COLO829 (cell line): ENCODE measurements at places on chromosomes 6 and 20.

- no peak for DNase-seq
These were observed 261.6 kb downstream of the NRN1 start for GRCh38 chr6:5745081-5745480.

- no peak for DNase-seq
These were observed 410.2 kb downstream of the MEI4 start for GRCh38 chr6:78062993-78063392.

- DNase-seq, result no peak
These were observed 321.2 kb upstream of the MAP3K7 start for GRCh38 chr6:90907931-90908655.

- DNase-seq, result no peak
These were observed 28.2 kb downstream of the SUN5 start for GRCh38 chr20:32975698-32976674.

GRCh38 chr6:163626073-163626867 is 211.8 kb downstream of the QKI start:
- no peak for DNase-seq

- DNase-seq, result no peak
These were observed 77.2 kb downstream of the LY86 start for GRCh38 chr6:6665555-6666243.

GRCh38 chr6:121616406-121616805 is 181.0 kb downstream of the GJA1 start:
- no peak for DNase-seq

DNA sequence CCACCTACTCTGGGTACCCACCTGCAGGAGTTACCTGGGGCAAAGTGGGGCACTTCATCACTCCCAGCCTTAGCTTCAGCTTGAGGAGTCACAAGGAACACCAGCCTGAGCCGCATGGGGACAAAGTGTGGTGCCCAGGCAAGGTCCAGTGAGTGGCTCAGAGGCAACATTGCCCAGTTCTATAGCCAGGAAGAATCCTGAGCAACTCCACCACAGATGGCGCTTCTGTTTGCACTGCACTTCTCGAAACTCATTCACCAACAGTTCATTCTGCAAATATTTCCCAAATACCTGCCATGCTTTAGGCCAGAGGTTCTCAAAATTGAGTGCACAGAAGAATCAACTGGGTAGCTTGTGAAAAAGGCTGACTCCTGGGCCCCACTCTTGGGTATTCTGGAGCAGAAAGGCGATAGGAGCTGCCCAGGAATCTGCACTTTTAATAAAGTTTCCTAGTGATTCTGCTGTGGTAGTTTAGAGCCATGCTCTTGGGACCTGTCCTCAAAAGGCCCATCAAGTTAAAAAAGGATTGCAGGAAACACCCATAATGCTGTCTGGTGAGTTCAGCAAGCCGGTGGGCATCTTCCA is 83.1 kb downstream of the VEGFA start:
- DNase-seq, result no peak

- DNase-seq, result no peak
These were observed 31.4 kb downstream of the SLC22A2 start for GRCh38 chr6:160227038-160227768.

GRCh38 chr6:132733283-132733682 is 19.4 kb upstream of the VNN1 start:
- DNase-seq, result no peak

GRCh38 chr6:106188104-106188794 is 102.1 kb downstream of the PRDM1 start:
- DNase-seq, result no peak

- DNase-seq, result no peak
These were observed 40.3 kb upstream of the ARMH2 start for GRCh38 chr6:24838994-24839393.

- DNase-seq, result peak; percentile 96
These were observed 105.9 kb downstream of the CDKAL1 start for GRCh38 chr6:20640181-20640580.

- DNase-seq, result no peak
These were observed 214.2 kb downstream of the COL19A1 start for GRCh38 chr6:70080443-70081070.

DNA sequence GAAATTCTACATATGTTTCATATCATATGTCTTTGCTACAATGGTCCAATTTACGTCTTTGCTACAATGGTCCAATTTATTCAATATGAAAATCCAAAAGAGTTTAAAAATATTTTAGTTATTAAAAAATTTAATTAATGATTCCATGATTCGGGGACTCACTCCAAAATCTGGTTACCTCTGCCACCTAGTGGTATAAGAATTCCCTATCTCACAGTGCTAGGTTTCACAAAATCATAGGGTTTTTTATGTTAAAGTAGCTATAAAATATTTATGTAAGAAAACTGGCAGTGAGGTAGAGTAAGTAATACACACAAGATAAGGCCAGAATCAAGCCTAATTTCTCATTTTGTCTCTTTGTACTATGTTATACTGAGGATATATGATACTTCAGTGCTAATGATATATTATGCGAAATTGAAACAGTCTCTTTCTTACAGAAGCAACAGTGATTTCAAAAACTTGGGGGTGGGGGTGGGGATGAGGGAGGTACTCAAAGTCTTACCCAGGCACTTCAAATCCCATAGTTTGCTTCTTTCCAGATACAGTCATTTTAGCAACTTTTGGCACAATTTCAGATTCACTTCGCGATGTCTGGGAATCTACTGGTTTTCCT is 52.3 kb downstream of the HBS1L start:
- DNase-seq, result peak; percentile 20
